ENCODE measurements at places on chromosomes 12 and 14.

- peak; percentile 17 for DNase-seq
Measured at GRCh38 chr14:70186900-70187451, 1.8 kb downstream of the SLC8A3 start.

GRCh38 chr12:3244219-3244750 is 167.1 kb downstream of the TSPAN9 start:
- no peak for DNase-seq

GRCh38 chr14:100861188-100861936 is 35.4 kb downstream of the MEG3 start:
- DNase-seq, result no peak

DNA sequence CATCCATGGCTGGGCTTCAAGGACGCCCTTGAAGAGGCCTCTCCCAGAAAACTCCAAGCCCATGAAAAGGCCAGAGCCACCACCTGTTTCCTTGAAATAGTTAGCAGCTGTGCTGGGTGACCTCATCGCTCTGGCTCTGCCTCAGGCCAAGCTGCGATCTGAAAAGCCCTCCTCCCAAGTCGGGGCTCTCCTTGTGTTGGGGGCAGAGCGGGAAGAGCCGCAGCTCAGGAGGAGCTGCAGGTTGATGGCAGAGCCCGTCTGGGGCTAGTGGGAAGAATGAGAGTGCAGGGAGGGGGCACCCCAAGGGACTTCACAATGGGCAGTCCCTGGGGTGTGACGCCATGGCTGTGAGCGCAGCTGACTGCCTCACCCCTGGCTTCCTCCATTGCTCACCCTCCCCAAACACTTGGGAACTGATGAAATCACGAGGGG is 50.0 kb upstream of the STON2 start:
- DNase-seq, result no peak

GRCh38 chr12:5081016-5081415 is 37.3 kb downstream of the KCNA5 start:
- DNase-seq, result no peak

DNA sequence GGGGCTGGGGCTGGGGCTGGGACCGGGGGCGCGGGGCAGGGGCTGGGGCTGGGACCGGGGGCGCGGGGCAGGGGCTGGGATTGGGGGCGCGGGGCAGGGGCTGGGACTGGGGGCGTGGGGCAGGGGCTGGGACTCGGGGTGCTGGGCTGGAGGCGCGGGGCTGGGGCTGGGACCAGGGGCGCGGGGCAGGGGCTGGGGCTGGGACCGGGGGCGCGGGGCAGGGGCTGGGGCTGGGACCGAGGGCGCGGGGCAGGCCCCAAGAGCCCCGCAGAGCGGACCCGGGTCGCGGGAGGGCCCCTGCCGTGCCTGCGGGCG is 452 bp downstream of the P2RX2 start:
- DNase-seq, result no peak
